ENCODE measurements at places on chromosomes 16 and 17.

DNA sequence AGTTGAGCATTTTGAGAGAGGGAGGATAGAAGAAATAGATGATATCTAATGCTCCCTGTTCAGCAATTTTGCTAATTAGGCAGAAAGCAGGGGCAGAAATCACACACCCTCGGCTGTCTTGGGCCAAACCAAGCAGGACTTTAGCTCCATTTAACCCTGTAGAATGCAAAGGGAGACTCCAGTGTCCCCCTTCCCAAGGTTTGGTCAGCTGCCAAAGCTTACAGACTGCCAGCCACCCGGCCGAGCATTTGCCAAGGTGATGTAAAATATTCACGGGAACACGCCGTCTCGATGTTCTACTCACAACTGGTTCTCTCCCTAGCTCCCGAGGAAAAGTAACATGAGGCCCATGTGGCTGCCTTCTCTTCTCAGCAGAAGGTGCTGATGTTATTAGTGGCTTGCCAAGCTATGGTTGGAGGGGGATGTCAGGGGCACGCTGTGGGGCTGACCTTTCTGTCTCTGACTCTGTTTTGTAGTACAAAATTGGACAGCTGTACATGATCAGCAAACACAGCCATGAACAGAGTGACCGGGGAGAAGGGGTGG is 155.3 kb downstream of the PITPNC1 start:
- DNase-seq = no peak

DNA sequence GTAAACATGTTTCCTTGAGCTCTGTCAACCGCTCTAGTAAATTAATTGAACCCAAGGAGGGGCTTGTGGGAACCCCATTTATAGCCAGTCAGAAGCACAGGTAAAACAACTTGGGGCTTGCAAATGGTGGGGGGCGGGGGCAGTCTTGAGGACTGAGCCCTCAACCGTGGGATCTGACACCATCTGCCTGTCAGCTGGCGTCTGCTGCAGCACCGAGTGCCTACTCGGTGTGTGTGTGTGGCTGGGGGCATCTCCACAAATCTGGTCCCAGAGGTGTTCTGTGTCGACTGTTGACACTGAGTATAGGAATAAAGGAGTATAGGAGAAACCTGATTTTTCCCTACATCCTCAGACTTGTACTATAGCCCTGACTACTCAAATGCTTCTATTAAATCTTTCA is 20.6 kb downstream of the CREBBP start:
- no peak for DNase-seq

- no peak for DNase-seq
Measured at GRCh38 chr17:81071761-81072741, 37.1 kb downstream of the BAIAP2 start.

GRCh38 chr16:69188236-69188549 is 1.2 kb downstream of the SNTB2 start:
- DNase-seq = no peak

- peak; percentile 74 for DNase-seq
Measured at GRCh38 chr16:79601931-79602627, 1.5 kb upstream of the MAF start.

DNA sequence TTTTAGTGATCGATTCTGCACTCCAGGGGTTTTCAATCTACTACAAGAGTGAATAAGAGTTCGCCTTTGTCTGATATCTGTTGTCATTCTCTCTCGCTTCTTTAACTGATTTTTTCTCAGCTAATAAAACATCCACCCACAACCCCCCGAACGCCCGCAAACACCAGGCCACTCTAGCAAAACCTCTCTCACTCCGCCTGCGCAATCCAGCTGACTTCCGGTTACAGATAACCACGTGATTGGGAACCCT is 338 bp upstream of the RPL19 start:
- peak; percentile 81 for DNase-seq

DNA sequence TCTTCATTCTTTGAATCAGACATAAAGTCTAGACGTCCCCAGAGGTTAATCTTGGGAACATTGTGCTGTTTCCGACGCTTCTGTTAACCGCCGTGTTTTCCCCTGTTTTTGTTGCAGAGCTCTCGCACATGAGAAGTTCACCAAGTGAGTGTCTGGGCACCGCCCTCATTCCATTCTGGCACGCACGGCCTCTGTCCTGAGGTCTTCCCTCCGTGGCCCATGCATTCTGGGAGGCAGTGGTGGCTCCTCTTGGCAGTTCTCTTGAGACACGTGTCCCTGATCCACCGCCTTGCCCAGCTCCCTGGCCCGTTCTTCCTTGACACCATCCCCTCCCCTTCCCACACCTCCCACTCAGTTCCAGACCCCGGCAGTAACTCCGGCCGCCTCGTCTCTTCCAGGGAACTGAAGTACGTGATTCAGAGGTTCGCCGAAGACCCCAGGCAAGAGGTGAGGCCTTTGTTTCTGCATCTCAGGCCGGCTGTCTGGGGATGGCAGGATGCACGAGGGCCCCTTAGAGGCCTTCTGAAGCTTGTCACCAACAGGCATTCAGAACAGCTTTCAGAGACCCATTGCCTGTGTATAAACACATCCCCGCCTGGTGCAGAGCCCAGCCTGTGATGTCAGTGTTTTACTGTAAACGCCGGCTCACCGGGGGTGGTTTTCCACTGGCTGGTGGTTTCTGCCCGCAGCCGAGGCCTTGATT is 85.9 kb upstream of the PLCG2 start:
- DNase-seq = no peak

DNA sequence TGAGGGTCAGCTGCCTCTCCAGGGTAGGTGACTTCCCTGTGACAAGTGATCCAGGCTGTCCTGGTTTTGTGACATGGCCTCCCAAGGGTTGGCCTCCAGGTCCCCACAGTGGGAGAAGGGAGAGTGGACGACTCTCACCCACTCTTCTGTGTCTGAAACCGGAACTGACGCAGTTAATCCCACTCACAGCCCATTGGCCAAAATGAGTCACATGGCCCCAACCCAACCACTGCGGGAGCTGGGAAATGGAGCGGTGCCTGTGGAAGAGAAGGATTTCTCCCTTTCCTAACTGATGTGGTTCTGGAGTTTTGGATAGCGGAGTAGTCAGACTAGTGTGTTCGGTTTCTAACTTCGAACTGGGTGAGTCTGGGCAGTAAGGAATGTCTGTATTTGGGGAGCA is 79.4 kb downstream of the ABCC6 start:
- DNase-seq = no peak

- DNase-seq = no peak
Measured at GRCh38 chr16:12729448-12729847, 74.2 kb downstream of the CPPED1 start.

DNA sequence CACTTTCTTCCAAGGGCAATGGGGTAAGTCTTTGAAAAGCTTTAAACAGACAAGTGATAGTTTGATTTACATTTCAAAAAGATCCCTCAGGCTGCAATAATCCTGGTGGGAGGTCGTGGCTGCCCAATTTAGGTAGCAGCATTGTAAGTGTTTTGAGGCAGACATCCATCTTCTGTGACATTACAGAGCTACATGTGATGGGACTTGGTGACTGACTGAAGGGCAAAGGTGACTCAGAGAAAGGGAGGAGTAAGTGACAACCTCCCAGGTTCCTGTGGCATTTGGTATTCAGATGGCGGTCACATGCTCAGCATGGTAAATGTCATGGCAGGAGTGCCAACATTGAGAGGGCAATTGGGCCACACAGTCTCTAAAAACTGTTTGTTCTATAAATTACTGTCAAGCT is 26.5 kb downstream of the STAT3 start:
- peak; percentile 28 for DNase-seq

DNA sequence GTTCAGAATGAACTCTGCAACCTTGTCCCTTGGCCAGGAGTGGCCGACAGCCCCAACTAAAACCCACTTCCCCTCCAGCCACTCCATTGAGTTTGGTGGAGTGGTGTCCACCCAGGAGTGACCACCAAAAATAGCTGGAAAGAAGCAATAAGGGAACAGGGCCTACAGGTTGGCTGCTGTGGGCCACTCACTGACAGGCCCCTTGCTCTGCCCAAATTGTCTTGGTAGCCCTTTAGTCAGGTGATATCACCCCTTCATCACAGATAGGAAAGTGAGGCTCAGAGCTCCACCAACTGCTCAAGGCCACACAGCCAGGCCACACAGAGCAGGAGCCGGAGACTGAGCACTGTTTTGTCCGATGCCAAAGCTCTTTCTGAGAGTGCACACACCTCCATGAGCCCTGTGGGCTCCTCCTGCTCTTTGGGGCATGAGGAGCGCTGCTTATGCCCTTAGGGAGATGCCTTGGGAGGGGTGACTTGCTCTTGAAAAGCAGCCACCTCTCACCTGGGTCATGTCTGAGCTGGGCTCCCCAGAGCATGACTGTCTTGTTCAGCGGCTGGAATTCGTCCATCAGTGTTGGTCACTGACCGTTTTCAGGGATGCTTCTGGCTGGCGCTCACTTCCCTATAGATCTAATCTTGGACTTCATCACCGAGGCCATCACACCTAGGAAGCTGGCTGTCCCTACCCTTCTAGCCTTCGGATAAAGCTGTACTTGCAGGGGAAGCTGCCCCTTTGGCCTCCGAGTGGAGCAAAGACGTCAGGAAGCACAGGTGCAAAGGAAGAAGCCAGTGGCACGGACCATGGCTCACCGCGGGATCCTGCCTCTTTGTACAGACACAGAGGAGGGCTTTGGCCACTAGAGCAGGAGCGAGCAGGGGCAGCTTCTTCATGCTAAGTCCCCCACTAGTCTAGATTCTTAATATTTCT is 186.0 kb upstream of the ZNF469 start:
- DNase-seq = no peak

GRCh38 chr17:45387739-45388138 is 44.9 kb downstream of the ARHGAP27 start:
- DNase-seq = no peak

DNA sequence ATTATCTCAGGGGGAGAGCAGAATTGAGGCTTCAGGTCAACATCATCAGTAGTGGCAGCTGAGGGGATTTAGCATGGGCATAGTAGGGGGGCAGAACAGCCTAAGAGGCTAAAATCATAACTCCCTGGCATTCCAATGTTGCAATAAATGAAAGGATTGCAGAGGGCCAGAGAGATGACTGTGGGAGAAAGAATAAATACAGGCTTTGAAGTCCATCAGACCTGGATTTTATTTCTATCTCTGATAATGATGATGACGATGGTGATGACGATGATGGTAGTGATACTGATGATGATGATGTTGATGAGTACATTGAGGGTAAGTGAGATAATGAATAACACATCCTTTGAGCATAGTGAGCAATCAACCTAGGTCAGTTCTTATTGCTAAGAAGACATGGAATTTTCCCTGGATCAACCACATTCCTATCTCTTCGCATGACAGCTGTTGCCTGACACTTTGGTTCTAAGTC is 107.4 kb upstream of the CDH11 start:
- DNase-seq = no peak

GRCh38 chr17:13429201-13429600 is 172.5 kb downstream of the HS3ST3A1 start:
- DNase-seq = no peak

DNA sequence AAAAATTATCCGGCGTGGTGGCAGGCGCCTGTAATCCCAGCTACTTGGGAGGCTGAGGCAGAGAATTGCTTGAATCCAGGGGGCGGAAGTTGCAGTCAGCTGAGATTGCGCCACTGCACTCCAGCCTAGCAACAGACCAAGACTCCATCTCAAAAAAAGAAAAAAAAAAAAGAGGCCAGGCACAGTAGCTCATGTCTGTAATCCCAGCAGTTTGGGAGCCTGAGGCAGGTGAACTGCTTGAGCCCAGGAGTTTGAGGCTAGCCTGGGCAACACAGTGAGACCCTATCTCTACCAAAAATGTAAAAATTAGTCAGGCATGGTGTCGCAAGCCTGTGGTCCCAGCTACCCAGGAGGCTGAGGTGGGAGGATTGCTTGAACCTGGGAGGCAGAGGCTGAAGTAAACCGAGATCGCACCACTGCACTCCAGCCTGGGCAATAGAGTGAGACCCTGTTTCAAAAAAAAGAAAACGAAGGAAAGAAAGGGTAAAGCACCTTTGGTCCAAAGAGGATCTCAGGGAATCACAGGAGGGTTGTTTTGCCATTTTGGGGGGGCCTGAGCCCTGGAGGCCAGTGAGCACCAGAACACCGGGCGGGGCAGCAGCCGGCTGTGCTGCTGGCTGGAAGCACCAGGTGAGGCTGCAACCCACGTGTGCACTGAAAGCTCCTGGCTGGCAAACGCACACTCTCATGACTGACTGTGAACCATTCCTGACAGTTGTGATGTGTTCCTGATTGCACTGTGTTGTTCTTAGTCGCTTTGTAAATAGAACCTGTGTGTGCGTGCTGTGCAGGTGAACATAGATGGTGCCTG is 18.4 kb downstream of the HS3ST6 start:
- no peak for DNase-seq

- no peak for DNase-seq
Measured at GRCh38 chr17:16980061-16980460, 8.1 kb upstream of the TNFRSF13B start.
